ENCODE measurements at places on chromosomes 4 and X.

GRCh38 chr4:84582988-84583875 lies at the start of gene CDS1:
Gene CDS1 (plus strand): TSS chr4:84583127. CDS start chr4:84583402, 275 bp downstream.
- peak; percentile 85 for DNase-seq

GRCh38 chr4:138659037-138659811 lies 356.4 kb upstream of the NOCT start:
- peak; percentile 78 for DNase-seq

GRCh38 chr4:100289530-100289888 lies 99.2 kb upstream of the DDIT4L start:
- no peak for DNase-seq

- no peak for DNase-seq
These were observed 249.2 kb upstream of the TRAM1L1 start for GRCh38 chr4:117334451-117335188.

- DNase-seq: no peak
These were observed 123.8 kb downstream of the RPS6KA6 start for GRCh38 chrX:84064164-84064563.

DNA sequence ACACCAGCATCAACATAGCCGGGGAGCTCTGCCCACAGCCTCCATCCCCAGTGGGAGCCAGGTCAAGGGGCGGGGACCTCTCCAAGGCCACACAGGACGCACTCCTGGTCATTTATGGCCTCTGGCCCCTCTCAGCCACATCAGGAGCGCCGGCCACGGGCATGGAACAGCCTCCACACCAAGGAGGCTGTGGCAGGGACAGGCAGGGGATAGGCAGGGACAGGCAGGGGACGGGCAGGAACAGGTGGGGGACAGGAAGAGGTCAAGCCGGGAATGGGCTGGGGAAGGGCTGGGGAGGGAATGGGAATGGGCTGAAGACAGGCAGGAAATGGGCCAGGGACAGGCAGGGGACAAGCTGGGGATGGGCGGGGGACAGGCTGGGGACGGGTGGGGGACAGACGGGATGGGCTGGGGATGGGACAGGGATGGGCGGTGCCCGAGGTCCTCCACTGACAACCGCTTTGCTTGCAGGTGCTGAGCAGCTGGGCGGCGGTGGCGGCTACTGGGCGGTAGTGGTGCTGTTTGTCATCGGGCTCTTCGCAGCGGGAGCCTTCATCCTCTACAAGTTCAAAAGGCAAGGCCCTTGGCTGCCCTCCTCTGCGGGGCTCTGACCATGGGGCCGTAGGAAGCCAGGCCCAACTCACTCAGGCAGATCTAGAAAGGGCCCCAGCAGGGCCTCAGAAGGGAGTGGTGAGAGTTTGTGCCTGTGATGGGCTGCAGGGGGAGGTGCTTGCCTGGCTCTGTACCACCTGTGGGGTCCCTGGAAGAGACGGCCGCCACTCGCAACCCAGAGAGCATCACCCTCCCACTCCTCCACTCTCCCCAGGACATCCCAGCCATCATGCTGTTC lies 205.6 kb downstream of the AFAP1 start:
- DNase-seq: no peak

- peak; percentile 43 for DNase-seq
These were observed 88.4 kb downstream of the ZXDA start for GRCh38 chrX:57821703-57822387.

- no peak for DNase-seq
These were observed 15.9 kb downstream of the SH3TC1 start for GRCh38 chr4:8215001-8215427.

GRCh38 chr4:109547394-109547793 lies 12.7 kb upstream of the MCUB start:
- no peak for DNase-seq

DNA sequence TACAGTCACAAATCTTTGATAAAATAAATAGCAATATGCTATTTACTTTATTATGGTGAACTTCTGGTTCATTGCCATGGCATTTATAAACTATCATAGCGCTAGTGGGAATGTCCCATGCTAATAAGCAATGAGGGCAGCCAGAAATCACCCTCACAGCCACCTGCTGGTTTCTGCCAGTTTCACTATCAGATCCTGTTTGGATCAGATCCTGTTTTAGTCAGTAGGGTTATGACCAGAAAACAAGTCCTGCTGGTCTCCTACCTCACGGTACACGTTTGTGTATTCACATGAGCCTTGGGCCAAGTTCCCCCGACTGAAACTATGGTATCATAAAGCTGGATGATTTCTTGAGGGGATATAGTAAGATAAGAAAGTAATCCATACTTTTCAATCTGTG lies 17.7 kb downstream of the FOXR2 start:
- no peak for DNase-seq

- no peak for DNase-seq
These were observed 2.4 kb upstream of the GPR82 start for GRCh38 chrX:41721590-41721989.
